Glutamatergic neuron (in vitro differentiated cells): ENCODE measurements at places on chromosomes 6 and 20.
A peak's percentile ranks its signal among the peaks of the same experiment; 100 is the strongest.

DNA sequence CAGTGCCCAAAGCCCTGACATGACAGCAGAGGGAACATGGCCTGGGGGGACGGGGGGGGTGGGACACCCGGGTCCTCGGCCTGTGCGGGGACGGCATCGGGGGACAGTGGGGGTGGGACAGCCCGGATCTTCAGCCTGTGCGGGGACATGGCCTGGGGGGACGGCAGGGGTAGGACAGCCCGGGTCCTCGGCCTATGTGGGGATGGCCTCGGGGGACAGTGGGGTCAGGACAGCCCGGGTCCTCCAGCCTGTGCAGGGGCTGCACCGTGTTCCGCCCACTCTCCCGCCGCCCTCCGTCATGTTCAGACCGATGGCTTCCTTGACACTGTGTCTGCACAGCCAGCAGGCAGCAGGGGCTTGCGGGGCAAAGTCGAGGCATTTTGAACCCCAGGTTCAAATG lies 7.0 kb downstream of the BIRC7 start:
- peak; percentile 19 for DNase-seq

- DNase-seq = no peak
Measured at GRCh38 chr6:166173281-166173951, 5.8 kb upstream of the TBXT start.

- DNase-seq = no peak
Measured at GRCh38 chr6:129029778-129030177, 146.8 kb downstream of the LAMA2 start.

DNA sequence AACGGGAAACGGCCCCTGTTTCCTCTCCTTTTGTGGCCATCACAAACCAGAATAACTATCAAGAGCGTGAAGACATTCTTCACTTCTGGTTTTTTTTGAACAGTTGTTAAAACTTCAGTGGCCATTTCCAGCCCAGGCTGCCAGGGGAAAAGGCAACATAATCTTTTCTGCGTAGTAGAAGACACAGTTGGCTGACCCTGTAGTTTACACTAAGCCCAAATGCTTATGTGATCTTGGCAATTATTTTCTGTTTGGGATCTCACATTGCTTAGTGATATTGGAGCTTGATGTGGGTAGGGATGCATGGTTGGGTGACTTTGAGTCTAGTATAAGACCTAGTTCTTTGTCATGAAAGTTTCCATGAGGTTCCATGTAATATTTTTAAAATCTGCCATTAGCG lies 449.4 kb upstream of the CDH4 start:
- no peak for DNase-seq

DNA sequence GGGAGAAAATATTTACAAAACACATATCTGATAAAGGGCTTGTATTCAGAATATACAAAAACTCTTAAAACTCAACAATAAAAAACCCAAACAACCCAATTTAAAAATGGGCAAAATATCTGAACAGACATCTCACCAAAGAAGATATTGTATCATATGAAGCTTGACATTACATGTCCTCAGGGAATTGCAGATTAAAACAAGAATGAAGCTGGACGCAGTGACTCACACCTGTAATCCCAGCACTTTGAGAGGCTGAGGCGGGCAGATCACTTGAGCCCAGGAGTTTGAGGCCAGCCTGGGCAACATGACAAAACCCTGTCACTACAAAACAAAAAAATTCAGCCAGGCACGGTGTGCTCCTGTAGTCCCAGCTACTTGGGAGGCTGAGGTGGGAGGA lies 135.4 kb upstream of the AKIRIN2 start:
- DNase-seq = no peak

DNA sequence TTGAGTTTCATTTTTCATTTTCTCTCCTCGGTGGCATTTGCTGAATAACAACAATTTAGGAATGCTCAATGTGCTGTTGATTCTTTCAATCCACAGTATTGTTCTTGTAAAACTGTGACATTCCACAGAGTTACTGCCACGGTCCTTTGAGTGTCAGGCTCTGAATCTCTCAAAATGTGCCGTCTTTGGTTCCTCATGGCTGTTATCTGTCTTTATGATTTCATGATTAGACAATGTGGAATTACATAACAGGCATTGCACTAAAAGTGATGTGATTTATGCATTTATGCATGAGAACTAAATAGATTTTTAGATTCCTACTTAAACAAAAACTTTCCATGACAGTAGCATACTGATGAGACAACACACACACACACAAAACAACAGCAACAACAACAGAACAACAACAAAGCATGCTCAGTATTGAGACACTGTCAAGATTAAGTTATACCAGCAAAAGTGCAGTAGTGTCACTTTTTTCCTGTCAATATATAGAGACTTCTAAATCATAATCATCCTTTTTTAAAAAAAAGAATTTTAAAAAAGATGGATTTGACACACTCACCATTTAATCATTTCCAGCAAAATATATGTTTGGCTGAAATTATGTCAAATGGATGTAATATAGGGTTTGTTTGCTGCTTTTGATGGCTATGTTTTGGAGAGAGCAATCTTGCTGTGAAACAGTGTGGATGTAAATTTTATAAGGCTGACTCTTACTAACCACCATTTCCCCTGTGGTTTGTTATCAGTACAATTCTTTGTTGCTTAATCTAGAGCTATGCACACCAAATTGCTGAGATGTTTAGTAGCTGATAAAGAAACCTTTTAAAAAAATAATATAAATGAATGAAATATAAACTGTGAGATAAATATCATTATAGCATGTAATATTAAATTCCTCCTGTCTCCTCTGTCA lies 88.1 kb downstream of the SNAP25 start:
- no peak for DNase-seq

- no peak for DNase-seq
Measured at GRCh38 chr20:5596401-5597193, 153.6 kb upstream of the SHLD1 start.

GRCh38 chr6:42569102-42570028 lies 5.5 kb downstream of the UBR2 start:
- DNase-seq = no peak

DNA sequence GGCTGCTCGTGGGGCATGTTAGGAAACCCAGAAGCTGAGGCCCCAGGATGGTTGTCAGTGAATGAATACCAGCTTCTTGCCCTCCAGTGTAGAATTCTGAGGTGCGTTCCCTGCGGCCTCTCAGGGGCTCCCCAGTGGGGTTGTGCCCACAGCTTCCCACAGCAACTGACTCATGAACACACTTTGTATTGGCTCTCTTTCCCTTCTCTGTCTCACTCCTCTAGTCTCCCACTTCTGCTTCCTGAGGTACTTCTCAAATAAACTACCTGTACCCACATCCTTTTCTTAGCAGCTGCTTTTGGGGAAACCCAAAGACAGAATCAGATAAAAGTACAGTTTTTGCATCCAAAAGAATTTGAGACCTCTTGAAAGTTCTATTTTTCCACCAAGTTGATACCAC lies 107.7 kb upstream of the JAG1 start:
- no peak for DNase-seq

DNA sequence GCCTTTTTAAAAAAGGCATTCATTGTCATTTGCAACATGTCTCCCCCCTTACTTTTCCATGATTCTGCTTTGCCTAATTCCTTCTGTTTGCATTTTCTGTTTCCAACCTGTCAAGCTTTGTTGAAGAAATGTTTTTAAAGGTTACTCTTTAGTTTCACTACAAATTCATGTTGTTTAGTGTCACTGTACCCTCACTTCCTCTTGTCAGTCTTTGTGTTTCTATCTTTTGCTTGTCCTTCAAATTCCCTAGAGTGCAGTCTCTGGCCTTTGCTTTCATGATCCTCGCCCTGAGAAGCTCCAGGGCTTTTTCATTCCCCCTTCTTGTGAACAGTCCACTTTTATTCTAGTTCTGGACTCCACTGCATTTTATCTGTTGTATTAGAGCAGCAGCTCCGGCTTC lies 90.6 kb downstream of the MAP3K4 start:
- DNase-seq = no peak

DNA sequence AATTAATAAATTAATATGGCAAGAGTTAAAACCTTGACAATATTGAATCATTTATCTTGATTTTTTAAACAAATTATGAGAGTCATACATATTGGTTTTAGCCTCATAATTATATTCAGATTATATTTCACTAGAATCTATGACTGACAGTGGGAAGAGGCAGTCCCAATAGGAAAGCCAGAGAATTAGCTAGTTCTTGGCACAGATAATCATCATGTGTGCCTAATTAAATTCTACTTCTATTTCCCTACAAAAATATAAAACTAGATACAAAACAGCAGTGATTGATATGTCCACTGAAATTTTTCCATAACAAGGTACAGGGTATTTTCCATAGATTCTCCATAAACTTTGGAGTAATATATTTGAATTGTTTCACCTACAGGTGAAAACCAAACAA lies 38.6 kb downstream of the COL9A1 start:
- DNase-seq = no peak

DNA sequence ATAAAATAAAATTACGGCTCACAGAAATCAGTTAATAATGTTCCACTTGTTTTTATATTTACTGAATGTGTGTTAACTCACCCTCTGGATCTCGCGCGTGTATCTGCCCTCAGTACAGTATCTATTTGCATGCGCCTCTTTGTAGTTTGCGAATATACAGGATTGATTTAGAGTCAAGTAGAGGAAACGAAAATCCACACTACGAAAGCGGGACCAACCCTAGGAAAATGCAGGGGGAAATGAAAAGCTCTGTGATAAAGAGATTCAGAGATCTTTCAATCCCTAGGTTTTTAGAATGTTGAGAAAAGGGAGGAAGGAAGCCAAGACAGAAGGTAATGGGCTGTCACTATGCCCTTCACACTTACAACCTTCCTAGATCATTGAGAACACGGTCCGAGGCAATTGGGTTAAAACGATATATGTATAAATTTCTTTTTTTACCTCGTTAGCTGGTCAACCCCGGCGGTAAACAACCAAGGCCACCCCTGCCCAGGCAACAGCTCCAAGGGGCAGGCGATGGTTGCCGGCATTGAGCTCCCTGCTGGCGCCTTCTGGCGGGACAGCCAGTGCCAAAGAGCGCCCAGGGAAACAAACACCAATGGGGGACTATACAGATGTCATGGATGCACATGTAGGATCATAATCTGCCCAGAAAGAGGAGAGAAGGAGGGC lies 792 bp upstream of the FUT9 start:
- peak; percentile 53 for DNase-seq

DNA sequence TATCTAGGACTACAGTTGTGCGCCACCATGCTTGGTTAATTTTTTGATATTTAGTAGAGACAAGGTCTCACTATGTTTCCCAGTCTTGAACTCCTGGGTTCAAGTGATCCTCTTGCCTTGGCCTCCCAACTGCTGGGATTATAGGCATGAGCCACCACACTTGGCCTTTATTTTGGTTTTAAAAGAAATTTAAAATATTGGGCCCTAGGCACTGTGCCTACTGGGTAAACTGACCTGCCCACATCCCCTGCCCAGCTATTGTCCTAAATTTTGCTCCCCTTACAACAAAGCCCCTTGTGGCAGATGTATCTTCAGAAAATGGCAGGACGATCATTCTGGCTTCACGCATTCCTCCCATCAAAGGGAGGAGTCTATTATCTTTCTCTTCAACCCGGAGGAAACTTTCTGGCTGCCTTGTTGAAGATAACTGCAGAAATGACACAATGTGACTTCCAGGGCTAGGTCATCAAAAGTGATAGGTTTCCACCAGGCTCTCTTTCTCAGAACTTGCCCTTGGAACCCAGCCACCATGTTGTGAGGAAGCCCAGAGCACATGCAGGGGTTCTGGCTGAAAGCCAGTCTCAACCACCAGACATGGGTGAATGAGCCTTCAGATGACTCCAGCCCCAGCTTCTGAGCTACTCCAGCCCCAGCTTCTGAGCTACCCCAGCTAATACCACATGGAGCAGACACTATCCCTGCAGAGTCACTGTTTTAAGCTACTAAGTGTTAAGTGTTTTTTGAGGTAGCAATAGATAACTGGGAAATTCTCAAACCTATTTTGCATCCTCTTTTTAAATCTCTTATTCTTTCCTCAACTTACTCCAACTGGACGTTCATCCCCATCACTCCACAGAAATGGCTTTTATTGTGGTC lies 4.6 kb upstream of the GUCA1B start:
- no peak for DNase-seq

GRCh38 chr6:41940759-41941279 lies 789 bp downstream of the CCND3 start:
- DNase-seq = peak; percentile 50

DNA sequence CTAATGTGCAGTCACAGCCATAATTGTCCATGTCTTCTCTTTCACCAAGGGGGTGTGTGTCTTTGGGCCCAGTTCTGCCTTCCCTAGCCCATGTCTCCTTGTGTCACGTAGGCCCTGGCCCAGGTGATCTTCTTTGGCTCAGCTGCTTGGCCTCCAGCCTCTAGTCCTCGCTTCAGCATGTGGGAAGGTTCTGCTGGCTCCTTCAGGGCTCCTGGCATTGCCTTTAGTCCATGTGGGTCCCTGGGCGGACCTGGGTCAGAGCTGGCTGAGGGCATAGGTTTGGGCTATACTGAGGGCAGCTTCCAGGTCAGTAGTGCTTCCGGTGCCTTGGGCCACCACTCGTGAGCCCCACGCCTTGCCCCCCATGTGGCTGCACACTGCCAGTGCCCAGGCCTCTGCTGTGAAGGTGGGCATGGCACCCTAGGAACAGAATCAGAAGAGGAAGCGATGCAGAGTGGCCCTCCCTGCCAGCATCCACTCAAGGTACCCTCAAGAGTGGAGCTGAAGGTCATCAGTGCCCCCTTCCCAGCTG lies 12.8 kb downstream of the AARS2 start:
- DNase-seq = no peak

GRCh38 chr20:39853050-39853449 lies 836.0 kb downstream of the MAFB start:
- DNase-seq = no peak

DNA sequence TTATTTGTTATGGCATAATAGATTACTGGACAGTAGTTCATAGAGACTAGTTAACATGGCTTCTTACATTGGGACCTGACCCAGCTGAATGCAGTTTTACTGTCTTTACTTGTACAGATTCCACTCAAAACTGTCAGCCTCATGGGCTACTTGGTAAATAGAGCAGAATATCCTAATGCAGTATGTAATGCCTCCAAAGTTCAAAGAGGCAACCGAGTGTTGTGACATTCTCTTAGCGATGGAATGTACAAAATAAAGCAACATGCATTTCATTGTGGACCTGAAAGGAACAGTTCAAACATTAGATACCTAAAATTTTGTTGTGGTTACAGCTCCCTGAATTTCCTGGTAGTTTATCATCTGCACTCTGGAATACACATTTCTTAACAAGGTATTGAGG lies 29.1 kb upstream of the RGS17 start:
- DNase-seq = no peak

- DNase-seq = no peak
Measured at GRCh38 chr6:159595173-159595572, 97.9 kb downstream of the SOD2 start.
